Breast epithelium (tissue), 4 donors: ENCODE measurements at places on chromosomes 11 and 22. TPM values are rescaled to one million over a fixed set of nuclear protein-coding genes. Genes with fewer than 3 reads are reported as not detected.

C11orf86 gene
- not detected for total RNA-seq

GPHA2 gene
- total RNA-seq = not detected

KCNQ1 gene
- 6.2 TPM for total RNA-seq

APOL1 gene
- 22.2 TPM for total RNA-seq

MUC5AC gene
- total RNA-seq = not detected

SCARF2 gene
- total RNA-seq = 5.3 TPM

PRAME gene
- not detected for total RNA-seq

MMP13 gene
- not detected for total RNA-seq

DNA sequence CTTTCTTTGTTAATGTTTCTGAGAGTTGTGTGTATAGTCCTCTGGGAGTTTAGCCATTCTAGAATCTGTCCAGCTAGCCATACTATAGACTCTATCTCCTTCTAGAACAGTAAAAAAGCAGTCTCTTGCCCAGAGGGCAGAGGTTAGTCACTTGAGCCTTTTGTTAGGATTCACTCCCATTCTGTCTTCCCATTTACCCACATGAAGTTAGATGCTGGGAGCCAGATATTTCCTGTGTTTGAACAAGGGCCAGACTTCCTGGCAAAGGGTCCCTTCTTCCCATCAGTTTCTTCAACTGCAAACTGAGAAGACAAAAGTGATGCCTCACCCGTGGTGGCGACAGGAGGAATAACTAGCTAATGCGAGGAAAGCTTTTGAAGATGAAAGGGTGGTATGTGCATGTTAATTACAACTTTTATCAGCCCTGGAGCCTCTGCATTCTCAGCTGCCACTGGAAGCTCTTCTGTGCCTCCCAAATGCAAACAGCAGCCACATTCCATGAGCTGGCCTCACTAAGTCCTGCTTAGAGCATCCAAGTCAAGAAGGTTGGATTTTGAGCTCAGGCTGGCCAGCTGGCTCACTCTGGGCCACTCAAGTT, 12.8 kb downstream of the CD44 start:
- no peak overlapping the region for H3K4me3 ChIP-seq
- no peaks in the 10 kb centered on the region for H3K27me3 ChIP-seq
- no peaks in the 10 kb centered on the region for H3K36me3 ChIP-seq
- H3K4me1 ChIP-seq = no peaks in the 10 kb centered on the region
- H3K27ac ChIP-seq = peak overlapping the region; percentile 36
- no peak for DNase-seq

- H3K27ac ChIP-seq = no peak overlapping the region
- H3K4me3 ChIP-seq = no peak overlapping the region
- no peaks in the 10 kb centered on the region for H3K27me3 ChIP-seq
- DNase-seq = no peak
These were observed 39.6 kb downstream of the PARVB start for GRCh38 chr22:44063462-44064371.

GRCh38 chr11:120929090-120929489, 94.8 kb upstream of the TBCEL start:
- H3K27me3 ChIP-seq = no peaks in the 10 kb centered on the region
- peak; percentile 51 for DNase-seq
- H3K4me1 ChIP-seq = no peaks in the 10 kb centered on the region
- H3K4me3 ChIP-seq = no peak overlapping the region
- peak overlapping the region; percentile 19 for H3K27ac ChIP-seq
- H3K36me3 ChIP-seq = no peaks in the 10 kb centered on the region

DNA sequence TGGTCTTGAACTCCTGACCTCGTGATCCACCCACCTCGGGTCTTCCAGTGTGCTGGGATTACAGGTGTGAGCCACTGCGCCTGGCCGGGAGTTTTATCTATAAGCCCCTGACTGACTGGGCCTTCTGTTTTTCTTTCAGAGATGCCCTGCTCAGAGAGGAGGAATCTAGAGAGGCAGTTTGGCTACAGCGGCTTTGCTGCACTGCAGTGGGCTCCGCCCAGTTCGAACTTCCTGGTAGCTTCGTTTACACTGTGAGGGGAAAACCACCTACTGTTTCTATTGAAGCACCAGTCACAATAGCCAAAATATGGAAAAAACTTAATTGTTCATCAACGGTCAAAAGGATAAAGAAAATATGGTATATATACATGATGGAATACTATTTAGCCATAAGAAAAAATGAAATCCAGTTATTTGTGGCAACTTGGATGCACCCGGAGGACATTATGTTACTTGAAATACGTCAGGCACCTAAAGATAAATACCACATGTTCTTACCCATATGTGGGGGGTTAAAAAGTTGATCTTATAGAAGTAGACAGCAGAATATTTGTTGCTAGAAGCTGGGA, 31.9 kb upstream of the FAM181B start:
- H3K27me3 ChIP-seq = no peaks in the 10 kb centered on the region
- H3K4me3 ChIP-seq = no peak overlapping the region
- no peak overlapping the region for H3K27ac ChIP-seq
- DNase-seq = no peak

GRCh38 chr11:15765530-15765929, 590.8 kb downstream of the SOX6 start:
- H3K36me3 ChIP-seq = no peaks in the 10 kb centered on the region
- no peak overlapping the region for H3K4me3 ChIP-seq
- peak overlapping the region; percentile 15 for H3K27ac ChIP-seq
- DNase-seq = no peak
- no peaks in the 10 kb centered on the region for H3K4me1 ChIP-seq
- H3K27me3 ChIP-seq = no peaks in the 10 kb centered on the region

DNA sequence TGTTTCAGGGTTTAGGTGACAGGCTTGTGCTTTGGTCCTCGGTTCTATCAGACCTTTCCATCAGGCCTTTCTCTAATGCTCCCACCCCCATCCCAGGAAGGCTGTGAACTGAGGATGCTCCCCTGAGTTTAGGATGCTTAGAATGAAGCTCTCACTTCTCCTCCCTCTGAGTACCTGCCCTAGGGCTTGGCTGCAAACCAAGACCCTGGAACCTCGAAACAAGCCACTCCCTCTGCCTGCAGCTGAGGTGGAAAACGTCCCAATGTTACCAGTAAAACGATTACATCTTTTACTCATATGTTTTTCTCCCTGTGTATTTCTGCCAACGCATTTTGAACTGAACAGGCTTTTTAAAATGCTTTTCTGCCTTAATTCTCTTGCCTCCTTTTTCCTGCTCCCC, 54.5 kb upstream of the BMAL1 start:
- no peaks in the 10 kb centered on the region for H3K4me1 ChIP-seq
- no peaks in the 10 kb centered on the region for H3K27me3 ChIP-seq
- no peak overlapping the region for H3K4me3 ChIP-seq
- no peak for DNase-seq
- H3K36me3 ChIP-seq = no peaks in the 10 kb centered on the region

GRCh38 chr11:114354076-114354475, 46.2 kb downstream of the C11orf71 start:
- no peak overlapping the region for H3K4me3 ChIP-seq
- H3K27ac ChIP-seq = no peak overlapping the region
- H3K4me1 ChIP-seq = no peaks in the 10 kb centered on the region
- no peak for DNase-seq
- no peaks in the 10 kb centered on the region for H3K27me3 ChIP-seq

DNA sequence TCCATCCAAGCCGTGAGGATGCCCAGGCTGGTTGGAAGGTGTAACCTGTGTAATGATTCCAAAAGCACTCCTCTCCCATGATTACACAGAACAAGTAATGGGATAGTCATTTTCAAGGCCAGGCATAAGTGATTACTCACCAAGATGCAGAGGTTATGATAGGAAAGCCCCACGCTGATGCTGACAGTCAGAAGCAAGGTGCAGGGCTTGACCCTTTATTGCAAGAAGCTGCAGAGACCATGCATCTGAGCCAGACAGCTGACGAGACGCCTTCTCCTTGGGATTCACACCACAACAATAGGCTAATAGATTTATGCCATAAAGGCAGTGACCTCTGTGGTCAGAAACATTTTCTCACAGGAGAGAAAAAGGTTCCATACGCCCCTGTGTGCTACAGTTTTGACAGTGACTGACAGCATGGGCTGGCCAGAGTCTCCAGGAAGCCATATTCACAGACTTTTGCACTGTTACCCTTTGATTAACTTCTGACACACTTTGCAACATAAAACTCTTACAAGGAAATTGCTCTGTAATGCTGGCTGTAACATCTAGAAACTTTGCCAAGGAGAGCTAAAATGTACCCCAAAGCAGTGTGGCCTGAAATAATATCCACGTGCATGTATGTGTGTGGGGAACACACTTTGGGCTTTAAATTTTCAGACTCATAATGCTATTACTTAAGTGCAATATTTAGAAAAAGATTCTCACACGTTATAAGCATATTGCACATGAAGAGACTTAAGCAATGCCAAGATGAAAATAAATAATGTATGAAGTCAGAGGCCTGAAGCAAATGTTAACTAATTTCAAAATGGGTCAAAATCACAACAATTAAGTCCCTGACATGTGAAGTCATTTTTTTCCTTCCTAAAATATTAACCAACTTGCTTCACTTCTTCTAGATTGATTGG, 1079.0 kb upstream of the TENM4 start:
- H3K27me3 ChIP-seq = no peaks in the 10 kb centered on the region
- no peaks in the 10 kb centered on the region for H3K36me3 ChIP-seq
- H3K4me3 ChIP-seq = no peak overlapping the region
- DNase-seq = no peak
- H3K4me1 ChIP-seq = no peaks in the 10 kb centered on the region

DNA sequence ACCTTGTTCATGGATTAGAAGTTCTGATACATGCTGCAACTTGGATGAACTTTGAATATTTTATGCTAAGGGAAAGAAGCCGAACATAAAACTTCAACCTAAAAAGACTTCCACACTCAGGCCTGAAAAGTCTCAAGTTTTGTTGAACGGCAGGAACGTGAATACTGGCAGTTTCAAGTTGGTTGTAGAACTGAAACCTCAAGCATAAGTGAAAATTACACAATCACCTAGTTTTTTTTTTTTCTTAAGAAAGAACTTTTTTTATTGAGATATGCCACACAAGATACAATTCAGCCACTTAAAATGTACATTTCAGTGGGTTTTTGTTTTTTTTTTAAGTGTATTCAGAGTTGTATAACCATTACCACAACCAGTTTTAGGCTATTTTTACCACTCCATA, 50.8 kb upstream of the ADORA2A start:
- no peak for DNase-seq
- H3K27ac ChIP-seq = no peak overlapping the region
- H3K36me3 ChIP-seq = no peaks in the 10 kb centered on the region

- H3K4me3 ChIP-seq = no peak overlapping the region
- H3K27ac ChIP-seq = no peak overlapping the region
- no peaks in the 10 kb centered on the region for H3K4me1 ChIP-seq
- no peaks in the 10 kb centered on the region for H3K36me3 ChIP-seq
These were observed 101.7 kb downstream of the MORC2 start for GRCh38 chr22:30866811-30867271.

GRCh38 chr11:69380451-69380901, 86.5 kb downstream of the MYEOV start:
- H3K4me1 ChIP-seq = no peaks in the 10 kb centered on the region
- no peak overlapping the region for H3K4me3 ChIP-seq
- H3K36me3 ChIP-seq = no peaks in the 10 kb centered on the region
- H3K27ac ChIP-seq = no peak overlapping the region
- H3K27me3 ChIP-seq = no peaks in the 10 kb centered on the region

DNA sequence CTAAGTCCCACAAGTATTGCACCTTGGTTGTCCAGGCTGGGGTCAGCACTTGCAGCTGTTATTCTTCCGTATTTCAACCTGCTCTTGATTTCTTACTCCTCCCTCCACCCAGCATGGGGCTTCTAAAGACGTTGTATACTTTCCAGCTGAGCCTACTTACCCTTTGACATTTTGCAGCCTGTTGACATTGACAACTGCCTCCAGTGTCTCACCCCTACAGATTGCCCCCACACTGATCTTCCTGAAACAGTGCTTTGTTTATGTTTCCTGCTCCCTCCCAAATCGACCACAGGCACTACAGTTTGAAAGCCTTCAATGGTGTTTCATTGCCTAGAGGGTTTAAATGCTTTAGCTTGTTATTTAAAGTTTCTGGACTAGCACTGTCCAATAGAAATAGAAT, 56.6 kb downstream of the FAM83F start:
- no peaks in the 10 kb centered on the region for H3K27me3 ChIP-seq
- H3K36me3 ChIP-seq = no peaks in the 10 kb centered on the region
- no peak overlapping the region for H3K4me3 ChIP-seq

- H3K27me3 ChIP-seq = no peaks in the 10 kb centered on the region
- peaks cover 10% of the 10 kb centered on the region for H3K4me1 ChIP-seq
- no peak for DNase-seq
- no peaks in the 10 kb centered on the region for H3K36me3 ChIP-seq
- no peak overlapping the region for H3K4me3 ChIP-seq
These were observed 1.2 kb downstream of the KLHL35 start for GRCh38 chr11:75431533-75432525.

GRCh38 chr11:22702031-22702430, 35.6 kb downstream of the GAS2 start:
- H3K27ac ChIP-seq = no peak overlapping the region
- no peak for DNase-seq
- no peak overlapping the region for H3K4me3 ChIP-seq
- H3K4me1 ChIP-seq = no peaks in the 10 kb centered on the region

GRCh38 chr22:17012267-17012666, 4.2 kb upstream of the GAB4 start:
- H3K4me1 ChIP-seq = no peaks in the 10 kb centered on the region
- no peak for DNase-seq
- H3K4me3 ChIP-seq = no peak overlapping the region
- peaks cover 7% of the 10 kb centered on the region for H3K27me3 ChIP-seq
- H3K36me3 ChIP-seq = no peaks in the 10 kb centered on the region
- H3K27ac ChIP-seq = peak overlapping the region; percentile 50

GRCh38 chr11:62479631-62480201, 60.9 kb downstream of the SCGB1A1 start:
- H3K4me1 ChIP-seq = no peaks in the 10 kb centered on the region
- H3K4me3 ChIP-seq = no peak overlapping the region
- no peaks in the 10 kb centered on the region for H3K36me3 ChIP-seq

GRCh38 chr11:97428247-97428790, 1038.5 kb downstream of the JRKL start:
- no peak for DNase-seq
- no peak overlapping the region for H3K4me3 ChIP-seq
- no peak overlapping the region for H3K27ac ChIP-seq
- no peaks in the 10 kb centered on the region for H3K4me1 ChIP-seq

DNA sequence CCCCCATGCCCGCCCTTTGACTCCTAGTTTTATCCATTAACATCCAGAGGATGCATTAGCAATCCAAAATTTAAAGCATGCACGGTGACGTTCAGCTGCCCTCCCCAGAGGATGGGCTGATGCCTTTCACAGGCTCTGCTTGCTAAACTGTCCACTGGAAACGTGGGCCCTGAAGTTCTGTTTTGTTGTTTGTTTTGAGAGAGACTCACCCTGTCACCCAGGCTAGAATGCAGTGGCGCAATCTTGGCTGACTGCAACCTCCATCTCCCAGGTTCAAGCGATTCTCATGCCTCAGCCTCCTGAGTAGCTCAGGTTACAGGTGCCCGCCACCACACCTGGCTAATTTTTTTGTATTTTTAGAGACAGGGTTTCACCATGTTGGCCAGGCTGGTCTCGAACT, 39.3 kb downstream of the NFRKB start:
- H3K36me3 ChIP-seq = no peaks in the 10 kb centered on the region
- H3K27ac ChIP-seq = no peak overlapping the region
- H3K4me1 ChIP-seq = peaks cover 16% of the 10 kb centered on the region
- no peak for DNase-seq

GRCh38 chr11:95764267-95764898, 25.2 kb downstream of the FAM76B start:
- H3K27ac ChIP-seq = no peak overlapping the region
- no peaks in the 10 kb centered on the region for H3K4me1 ChIP-seq
- H3K4me3 ChIP-seq = no peak overlapping the region
- no peaks in the 10 kb centered on the region for H3K27me3 ChIP-seq
- DNase-seq = no peak

- no peaks in the 10 kb centered on the region for H3K4me1 ChIP-seq
- DNase-seq = no peak
- no peaks in the 10 kb centered on the region for H3K27me3 ChIP-seq
- H3K4me3 ChIP-seq = no peak overlapping the region
These were observed 25.0 kb upstream of the ARFGAP3 start for GRCh38 chr22:42881982-42882656.
